Naive thymus-derived CD4-positive, alpha-beta T cell (primary cell): ENCODE measurements at places on chromosomes 3 and 15.

DNA sequence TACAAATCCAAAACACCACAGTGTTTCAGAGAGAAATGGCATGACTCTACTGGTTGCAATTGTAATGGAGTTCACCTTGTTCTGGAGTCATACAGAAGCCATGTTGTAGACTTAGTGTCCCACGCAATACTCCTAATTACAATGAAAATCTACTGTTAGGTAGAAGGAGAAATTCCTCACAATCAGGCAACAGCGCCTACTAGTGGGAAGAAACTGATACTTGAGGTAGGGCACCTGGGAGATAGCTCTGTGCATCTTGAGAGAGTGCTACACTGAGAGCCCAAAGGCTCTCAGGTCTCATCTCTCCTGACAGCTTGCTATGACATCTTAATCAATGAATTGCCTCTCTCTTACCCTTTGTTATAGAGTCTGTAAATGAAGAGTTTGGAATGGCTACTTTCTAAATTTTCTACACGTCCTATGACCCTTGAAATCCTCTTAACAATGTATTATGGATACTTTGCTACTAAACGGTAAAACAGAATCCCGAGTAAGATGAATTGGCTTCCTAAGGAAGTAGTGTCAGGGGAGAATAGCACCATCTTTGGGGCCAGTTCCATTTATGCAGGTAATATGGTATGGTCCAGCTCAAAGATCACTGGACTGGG, 422.7 kb upstream of the TPRG1 start:
- peak; percentile 25 for DNase-seq

GRCh38 chr3:157133434-157134320, 26.3 kb downstream of the CCNL1 start:
- no peak for DNase-seq

- peak; percentile 5 for DNase-seq
These were observed 18.1 kb downstream of the CSPG4 start for GRCh38 chr15:75694241-75695182.

DNA sequence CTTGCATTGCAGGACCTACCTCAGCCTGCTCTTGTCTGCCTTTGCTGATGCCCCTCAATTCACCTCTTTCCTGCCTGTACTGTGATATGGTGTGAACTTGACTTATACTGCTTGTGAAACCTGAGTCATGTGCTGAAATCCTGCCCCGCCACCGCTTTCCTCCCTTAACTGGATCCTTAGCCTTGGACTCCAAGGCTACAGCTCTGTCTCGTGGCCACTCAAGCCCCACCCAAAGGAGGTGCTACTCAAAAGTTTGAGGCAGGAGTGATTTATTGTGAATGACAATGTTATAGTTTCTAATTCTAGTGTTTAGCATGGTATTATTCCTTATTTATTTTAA, 56.1 kb downstream of the MYZAP start:
- no peak for DNase-seq

- no peak for DNase-seq
These were observed 109.3 kb downstream of the ZIC1 start for GRCh38 chr3:147518465-147518864.
